ENCODE measurements at places on chromosomes 2 and 18. TPM values are rescaled to one million over a fixed set of nuclear protein-coding genes. Genes with fewer than 3 reads are reported as not detected.

DNA sequence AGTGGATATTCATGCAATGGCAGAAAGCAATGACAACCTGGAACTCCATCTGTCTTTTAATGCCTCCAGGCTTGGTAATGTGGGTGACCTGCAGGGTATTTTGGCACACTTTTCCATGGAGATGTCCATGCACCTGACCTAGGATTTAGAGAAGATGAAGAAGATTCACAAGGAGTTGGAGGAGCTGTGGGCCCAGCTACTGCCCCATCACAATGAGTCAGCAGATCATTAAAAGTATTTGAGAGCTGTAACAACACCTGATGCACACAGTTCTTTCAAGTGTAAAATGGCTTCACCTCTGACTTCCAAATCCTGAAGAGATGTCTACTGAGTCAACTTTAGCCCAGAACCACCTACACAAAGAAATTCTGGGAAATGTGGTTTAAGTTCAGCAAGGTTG is 22.1 kb upstream of the OSR1 start:
- no peak overlapping the region for H3K27ac ChIP-seq
- H3K36me3 ChIP-seq = no peaks in the 10 kb centered on the region
- no peaks in the 10 kb centered on the region for H3K27me3 ChIP-seq
- H3K4me1 ChIP-seq = no peaks in the 10 kb centered on the region
- no peak for DNase-seq

DNA sequence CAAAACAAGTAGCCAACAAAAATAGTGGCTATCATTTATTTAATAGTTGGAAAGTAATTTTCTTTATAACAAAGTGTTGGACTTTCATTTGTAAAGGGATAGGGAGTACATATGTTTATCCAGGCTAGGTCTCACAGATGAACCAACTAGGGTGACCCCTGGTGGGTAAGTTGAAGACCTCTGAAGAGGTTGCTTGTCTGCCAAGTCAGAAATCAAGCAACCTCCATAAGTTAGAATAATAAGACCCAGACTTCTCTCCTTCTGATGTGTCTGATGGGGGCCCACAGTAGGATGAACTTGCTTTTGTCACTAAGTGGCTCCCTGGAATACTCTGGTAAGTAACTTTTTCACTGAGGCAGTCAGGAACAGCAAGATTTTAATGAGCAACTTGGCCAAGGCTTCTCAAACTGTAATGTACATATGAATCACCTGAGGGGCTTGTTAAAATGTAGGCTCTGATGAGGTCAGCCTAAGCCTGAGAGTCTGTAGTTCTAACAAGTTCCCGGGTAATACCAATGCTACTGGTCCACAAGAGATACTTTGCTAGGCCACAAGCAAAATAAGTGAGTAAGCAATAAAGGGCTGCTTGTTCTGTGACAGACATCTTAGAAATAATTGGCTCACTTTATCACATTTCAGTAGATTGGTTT is 319.6 kb downstream of the PIK3C3 start:
- no peak overlapping the region for H3K27ac ChIP-seq
- H3K36me3 ChIP-seq = no peaks in the 10 kb centered on the region
- no peaks in the 10 kb centered on the region for H3K27me3 ChIP-seq

DNA sequence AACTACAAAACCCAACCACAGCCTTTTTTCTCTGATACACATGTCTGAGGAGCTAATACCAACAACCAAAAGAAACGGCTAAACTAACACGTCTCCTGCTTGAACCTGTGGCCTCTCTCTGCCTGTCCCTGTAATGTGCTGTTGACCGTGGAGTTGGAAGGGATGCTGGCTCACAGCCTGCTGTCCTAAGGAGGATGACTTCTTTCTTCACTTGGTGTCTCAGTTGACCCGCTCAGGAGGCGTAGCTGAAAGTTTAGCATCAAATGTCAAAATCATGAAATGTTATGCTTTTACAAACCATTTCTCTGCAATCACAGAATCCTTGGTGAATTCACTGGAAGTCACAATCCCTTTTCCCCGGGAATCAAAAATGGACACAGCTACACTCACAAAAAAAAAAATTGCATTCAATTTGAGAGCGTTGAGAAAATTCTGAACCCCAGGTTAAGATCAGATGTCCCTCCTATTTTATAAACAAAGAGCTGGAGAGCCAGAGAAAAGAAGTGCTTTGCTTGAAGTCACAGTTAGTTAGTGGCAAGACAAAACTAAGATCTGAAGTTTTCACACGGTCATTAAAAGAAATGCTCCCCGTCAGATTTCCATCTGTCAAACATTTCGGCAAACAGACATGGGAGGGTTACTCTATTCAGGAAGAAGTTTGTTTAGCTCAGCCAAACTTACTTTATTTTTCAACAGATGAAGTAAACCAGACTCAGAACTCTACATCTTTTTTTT is 74.3 kb downstream of the IRS1 start:
- H3K4me1 ChIP-seq = peaks cover 21% of the 10 kb centered on the region
- DNase-seq = peak; percentile 54
- H3K27me3 ChIP-seq = no peaks in the 10 kb centered on the region
- no peaks in the 10 kb centered on the region for H3K36me3 ChIP-seq
- H3K27ac ChIP-seq = peak overlapping the region; percentile 50
- H3K4me3 ChIP-seq = no peak overlapping the region

DNA sequence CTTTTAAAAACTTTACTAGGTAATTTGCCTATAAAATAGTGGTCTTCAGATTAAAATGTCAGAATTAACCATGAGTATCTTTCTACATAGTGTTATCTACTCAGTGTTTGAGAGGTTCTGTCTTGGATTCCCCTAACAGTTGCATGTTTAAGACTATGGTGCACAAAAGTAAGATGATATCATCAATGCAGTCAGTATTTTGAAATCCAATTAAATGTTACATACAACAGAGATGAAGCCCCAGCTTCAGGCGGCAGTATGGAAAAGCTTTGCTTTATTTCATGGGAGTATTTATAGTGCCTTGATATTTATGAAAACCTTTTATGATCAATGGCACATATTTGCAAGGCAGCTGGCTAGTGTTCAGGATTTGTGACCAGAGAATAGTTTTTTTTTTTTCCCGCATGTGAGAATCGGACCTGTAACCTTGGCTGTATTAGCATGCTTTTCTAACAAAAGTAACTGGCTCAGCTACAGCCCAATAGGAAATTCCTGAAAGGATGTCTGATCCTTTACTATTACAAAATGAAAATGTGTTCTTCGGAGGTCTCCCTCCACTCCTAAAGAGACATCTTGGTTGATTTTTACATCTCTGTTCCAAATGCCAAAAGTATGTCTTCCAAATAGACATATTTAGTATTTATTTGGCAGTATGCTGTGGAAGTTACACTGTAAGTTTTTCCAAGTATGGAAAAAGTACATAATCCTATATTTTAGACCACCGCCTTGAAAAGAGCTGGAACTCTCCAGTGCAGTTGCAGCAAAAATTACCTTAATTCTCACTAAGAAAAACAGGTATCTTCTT is 319.3 kb upstream of the UBE2E3 start:
- no peak overlapping the region for H3K27ac ChIP-seq
- no peak for DNase-seq
- no peak overlapping the region for H3K4me3 ChIP-seq
- H3K4me1 ChIP-seq = no peaks in the 10 kb centered on the region
- no peaks in the 10 kb centered on the region for H3K27me3 ChIP-seq

DNA sequence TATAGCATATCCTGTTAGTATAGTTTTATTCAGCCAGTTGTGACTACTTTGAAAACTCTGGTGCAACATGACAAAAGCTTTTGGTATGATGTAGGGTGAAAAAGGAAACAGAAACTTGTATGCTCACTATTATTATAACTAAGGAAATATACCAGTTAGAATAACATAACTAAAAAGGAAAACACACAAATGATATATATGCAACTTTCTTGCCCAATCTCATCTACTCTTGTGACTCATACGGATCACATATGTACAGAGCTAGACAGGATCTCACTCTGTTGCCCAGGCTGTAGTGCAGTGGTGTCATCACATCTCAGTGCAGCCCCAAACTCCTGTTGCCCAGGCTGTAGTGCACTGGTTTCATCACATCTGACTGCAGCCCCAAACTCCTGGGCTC is 12.4 kb upstream of the TLK1 start:
- H3K4me1 ChIP-seq = no peaks in the 10 kb centered on the region
- no peaks in the 10 kb centered on the region for H3K36me3 ChIP-seq
- no peaks in the 10 kb centered on the region for H3K27me3 ChIP-seq

- no peak overlapping the region for H3K27ac ChIP-seq
- H3K27me3 ChIP-seq = no peaks in the 10 kb centered on the region
- H3K36me3 ChIP-seq = no peaks in the 10 kb centered on the region
- no peaks in the 10 kb centered on the region for H3K4me1 ChIP-seq
- H3K4me3 ChIP-seq = no peak overlapping the region
Measured at GRCh38 chr18:24894880-24895279, 434.4 kb downstream of the HRH4 start.

The DPP10 gene
- 0.63 TPM for total RNA-seq

The MPV17 gene
- 118 TPM for total RNA-seq

DNA sequence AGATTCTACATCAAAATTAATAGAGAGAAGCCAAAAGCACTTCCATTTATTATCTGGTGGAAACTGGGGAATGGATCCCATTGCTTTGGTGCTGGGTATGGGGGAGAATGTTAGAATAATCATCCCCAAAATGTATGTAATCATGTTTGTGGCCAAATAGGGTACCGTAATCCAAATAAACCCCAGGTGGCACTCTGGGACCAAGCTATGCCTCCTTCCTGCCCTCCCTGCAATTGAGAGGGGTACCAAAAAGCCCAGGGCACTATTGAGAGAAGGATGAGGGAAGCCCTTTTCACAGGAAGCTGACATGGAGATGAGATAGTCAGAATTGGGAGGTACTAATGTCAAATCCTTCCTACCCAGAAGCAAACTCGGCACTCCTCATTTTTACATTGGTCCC is 85.7 kb upstream of the NRP2 start:
- no peaks in the 10 kb centered on the region for H3K4me1 ChIP-seq
- no peaks in the 10 kb centered on the region for H3K36me3 ChIP-seq
- H3K27me3 ChIP-seq = no peaks in the 10 kb centered on the region
- no peak overlapping the region for H3K4me3 ChIP-seq
- DNase-seq = no peak

The SCN7A gene
- total RNA-seq = 2.3 TPM

The SPATA3 gene
- total RNA-seq = 0.54 TPM

GRCh38 chr2:59936048-59936447 is 617.4 kb downstream of the BCL11A start:
- H3K27ac ChIP-seq = no peak overlapping the region
- no peak overlapping the region for H3K4me3 ChIP-seq
- H3K27me3 ChIP-seq = no peaks in the 10 kb centered on the region
- H3K4me1 ChIP-seq = no peaks in the 10 kb centered on the region

The PUM2 gene
- total RNA-seq = 93.8 TPM

The ASB3 gene
- 31.7 TPM for total RNA-seq

GRCh38 chr2:217611626-217612127 is 391.1 kb downstream of the TNS1 start:
- H3K4me1 ChIP-seq = no peaks in the 10 kb centered on the region
- H3K27me3 ChIP-seq = no peaks in the 10 kb centered on the region
- no peaks in the 10 kb centered on the region for H3K36me3 ChIP-seq
- no peak overlapping the region for H3K27ac ChIP-seq
- DNase-seq = no peak

GRCh38 chr2:10447300-10447894 is 730 bp downstream of the ODC1 start:
- no peaks in the 10 kb centered on the region for H3K27me3 ChIP-seq
- DNase-seq = no peak
- H3K4me1 ChIP-seq = peaks cover 46% of the 10 kb centered on the region
- H3K27ac ChIP-seq = peak overlapping the region; percentile 88
- peak overlapping the region; percentile 57 for H3K4me3 ChIP-seq

DNA sequence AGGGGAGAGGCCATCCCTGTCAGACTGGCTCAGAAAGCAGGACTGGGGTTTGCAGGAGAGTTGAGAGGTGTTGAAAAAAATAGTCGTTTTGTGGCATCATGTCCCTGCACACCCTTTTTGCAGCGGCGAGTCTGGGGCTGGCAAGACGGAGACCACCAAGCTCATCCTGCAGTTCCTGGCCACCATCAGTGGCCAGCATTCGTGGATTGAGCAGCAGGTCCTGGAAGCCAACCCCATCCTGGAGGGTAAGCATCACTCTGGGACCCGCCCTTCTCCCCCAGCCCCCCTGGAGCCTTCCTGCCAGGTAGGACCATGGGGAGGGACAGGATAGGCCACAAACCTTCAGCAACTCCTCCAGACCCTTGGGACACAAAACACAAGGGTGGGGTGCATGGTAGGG is 34.2 kb downstream of the MYO7B start:
- no peaks in the 10 kb centered on the region for H3K27me3 ChIP-seq
- no peaks in the 10 kb centered on the region for H3K36me3 ChIP-seq
- H3K4me3 ChIP-seq = no peak overlapping the region
- H3K27ac ChIP-seq = no peak overlapping the region
- no peak for DNase-seq
- H3K4me1 ChIP-seq = no peaks in the 10 kb centered on the region

GRCh38 chr2:143611336-143611735 is 482.1 kb downstream of the ARHGAP15 start:
- H3K4me3 ChIP-seq = no peak overlapping the region
- no peaks in the 10 kb centered on the region for H3K36me3 ChIP-seq
- H3K27me3 ChIP-seq = no peaks in the 10 kb centered on the region
- H3K4me1 ChIP-seq = no peaks in the 10 kb centered on the region

- no peak overlapping the region for H3K27ac ChIP-seq
- no peaks in the 10 kb centered on the region for H3K36me3 ChIP-seq
- H3K27me3 ChIP-seq = no peaks in the 10 kb centered on the region
Measured at GRCh38 chr2:158337018-158337417, 119.5 kb downstream of the CCDC148 start.

DNA sequence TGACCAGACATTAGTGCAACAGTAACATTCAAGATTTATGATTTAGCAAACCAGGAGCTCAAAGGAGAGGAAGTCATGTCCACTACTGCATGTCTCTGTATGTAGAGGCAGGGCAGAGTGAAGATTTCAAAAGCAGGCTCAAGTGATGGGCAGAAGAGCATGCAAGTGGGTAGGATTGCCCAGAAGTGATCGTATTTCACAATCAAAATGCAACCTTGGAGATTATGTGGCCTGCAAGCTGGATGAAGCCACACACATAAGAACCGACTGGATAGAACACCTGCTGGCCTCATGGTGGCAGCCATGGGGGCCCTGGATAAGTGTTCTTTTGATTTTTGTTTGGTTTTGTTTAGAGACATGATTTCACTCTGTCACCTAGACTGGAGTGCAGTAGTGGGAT is 286.8 kb upstream of the RAB12 start:
- no peak for DNase-seq
- H3K4me1 ChIP-seq = peaks cover 12% of the 10 kb centered on the region
- H3K27ac ChIP-seq = no peak overlapping the region
- no peaks in the 10 kb centered on the region for H3K27me3 ChIP-seq
- no peak overlapping the region for H3K4me3 ChIP-seq

The SCYGR7 gene
- total RNA-seq = not detected

All from thyroid gland (tissue), 4 donors.